ENCODE measurements at places on chromosomes 16 and 17. TPM values are rescaled to one million over a fixed set of nuclear protein-coding genes. Genes with fewer than 3 reads are reported as not detected.

PMM2 gene
- total RNA-seq, result 37.6 TPM

HAS3 gene
- total RNA-seq, result 2.3 TPM

CRISPLD2 gene
- total RNA-seq, result 6.3 TPM

- DNase-seq, result no peak
Observed at GRCh38 chr16:57994361-57994760, 6.1 kb downstream of the ZNF319 start.

DNA sequence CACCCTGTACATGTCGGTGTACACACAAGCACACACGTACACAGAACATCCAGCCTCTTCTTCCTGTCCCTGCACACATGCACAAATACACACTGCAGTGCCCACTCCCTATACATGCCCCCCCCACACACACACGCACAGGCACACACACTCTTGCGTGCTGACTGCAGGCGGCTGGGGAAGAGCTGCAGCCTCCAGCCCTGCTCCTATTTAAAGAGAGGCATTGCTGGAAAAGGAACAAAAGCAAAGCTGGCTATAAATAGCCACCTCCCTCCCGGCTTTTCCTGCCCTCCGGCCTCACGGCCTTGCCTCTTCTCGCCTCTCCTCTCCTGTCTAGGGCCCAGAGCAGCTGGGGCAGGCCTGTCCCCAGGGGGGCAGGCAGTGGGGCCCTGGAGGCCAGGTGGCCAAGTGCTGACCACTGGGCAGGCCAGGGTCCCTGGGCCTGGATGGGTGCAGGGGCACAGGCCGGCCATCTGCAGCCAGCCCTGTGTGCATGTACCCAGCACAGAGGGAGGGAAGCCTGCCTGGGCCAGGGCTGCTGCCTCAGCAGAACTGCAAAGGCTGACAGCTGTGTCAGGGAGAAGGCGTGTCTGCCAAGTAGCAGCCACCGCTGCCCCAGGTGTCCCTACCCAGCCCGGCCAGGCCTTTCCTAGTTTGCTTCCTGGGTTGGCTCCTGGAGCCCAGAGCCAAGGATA lies 25.4 kb downstream of the RTN4RL1 start:
- DNase-seq, result no peak

DNA sequence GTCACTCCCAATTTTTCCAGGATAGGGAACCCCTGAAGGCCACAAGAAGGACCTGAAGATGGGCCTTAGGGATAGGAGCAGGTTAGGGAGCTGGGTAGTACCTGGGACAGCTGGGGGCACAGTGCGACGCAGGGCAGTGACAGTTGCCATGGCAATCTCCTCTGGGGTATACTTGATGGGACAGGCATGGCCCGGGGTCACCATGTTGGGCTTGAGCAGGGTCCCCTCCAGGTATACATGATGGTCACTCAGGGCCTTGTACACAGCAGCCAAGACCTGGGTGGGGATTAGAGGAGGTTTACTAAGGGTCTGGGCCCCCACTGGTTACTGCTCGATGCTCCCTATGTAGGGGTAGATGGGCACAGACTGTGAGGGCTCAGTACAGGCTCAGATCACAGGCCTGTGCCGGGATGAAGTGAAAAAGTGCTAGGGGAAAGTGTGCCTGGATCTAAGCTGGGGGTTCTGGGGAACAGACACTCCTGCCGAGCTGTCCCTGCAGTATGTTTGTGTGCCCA lies 2.7 kb downstream of the ALDOC start:
- DNase-seq, result no peak

DNA sequence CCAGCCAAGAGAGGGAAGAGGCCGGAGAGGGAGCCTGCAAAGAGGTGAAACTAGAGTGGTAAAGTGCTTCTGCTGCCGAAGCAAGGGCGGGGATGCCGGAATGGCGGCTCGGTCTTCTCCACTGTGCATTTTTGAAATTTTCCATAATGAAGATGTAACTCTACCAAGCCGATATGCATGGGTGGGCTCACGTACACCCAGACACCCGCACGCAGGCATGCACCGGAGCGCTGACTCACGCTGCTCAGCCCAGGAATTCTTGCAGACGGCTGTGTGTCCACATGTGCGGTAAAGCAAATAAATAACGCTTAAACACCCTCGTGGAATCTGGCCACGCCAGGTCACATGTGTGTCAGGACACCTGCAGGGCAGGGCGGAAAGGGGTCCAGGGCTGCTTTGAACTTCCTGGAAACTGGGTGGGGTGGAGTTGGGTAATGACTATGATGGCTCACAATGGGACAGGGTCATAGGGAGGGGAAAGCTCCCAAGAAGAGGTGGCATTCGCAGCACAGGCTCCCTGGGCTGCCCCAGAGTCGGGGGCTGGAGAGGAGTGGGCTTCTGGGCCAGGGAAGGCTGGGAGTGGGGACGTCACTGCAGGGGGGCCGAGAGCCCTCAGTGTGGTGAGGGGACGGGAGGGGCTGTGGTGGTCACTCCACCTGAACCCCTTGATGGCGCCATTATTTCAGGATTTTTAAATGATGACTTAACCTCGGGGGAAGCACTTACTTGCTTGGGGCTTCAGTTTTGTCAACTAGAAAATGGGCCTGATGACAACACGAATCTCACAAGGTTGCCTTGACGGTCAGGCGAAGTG lies 265.5 kb downstream of the PARN start:
- DNase-seq, result no peak

GRCh38 chr17:1497831-1498230 lies 5.3 kb upstream of the MYO1C start:
- DNase-seq, result no peak

GRCh38 chr17:21001111-21001812 lies 41.5 kb downstream of the USP22 start:
- DNase-seq, result no peak

DNA sequence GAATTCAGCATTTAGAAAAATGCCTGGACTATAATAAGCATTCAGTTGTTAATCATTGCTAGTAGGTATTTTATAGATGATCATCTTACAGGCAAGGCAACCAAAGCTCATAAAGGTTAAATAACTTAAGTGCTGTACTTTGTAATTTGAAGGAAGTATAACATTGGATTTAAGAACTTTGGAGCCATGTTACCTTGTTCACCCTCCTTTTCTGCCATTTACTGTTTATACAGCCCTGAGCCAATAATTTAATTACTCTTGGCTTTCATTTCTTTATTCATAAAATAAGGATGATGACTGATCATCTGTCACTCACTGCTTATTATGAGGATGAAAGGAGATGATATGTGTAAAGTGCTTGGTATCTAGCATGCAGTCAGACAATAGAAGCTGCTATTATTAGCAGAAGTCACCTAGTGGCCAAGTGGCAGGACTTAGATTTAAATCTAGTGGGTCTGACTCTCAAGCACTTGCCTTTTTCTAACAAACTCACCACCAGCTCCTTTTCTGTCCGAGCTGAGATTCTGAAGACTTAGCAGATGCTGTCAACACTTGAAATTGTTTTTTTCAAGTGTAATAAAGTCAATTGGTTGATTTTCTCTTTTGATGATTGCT lies 18.3 kb upstream of the DDX52 start:
- DNase-seq, result no peak

- DNase-seq, result no peak
Observed at GRCh38 chr16:84486551-84487235, 17.8 kb downstream of the MEAK7 start.

GRCh38 chr16:31082368-31083045 lies 6.2 kb downstream of the PRSS53 start:
- no peak for DNase-seq

GRCh38 chr16:84036982-84037425 lies 5.6 kb downstream of the SLC38A8 start:
- no peak for DNase-seq

- DNase-seq, result no peak
Observed at GRCh38 chr16:20333120-20333519, 5.8 kb upstream of the GP2 start.

DNA sequence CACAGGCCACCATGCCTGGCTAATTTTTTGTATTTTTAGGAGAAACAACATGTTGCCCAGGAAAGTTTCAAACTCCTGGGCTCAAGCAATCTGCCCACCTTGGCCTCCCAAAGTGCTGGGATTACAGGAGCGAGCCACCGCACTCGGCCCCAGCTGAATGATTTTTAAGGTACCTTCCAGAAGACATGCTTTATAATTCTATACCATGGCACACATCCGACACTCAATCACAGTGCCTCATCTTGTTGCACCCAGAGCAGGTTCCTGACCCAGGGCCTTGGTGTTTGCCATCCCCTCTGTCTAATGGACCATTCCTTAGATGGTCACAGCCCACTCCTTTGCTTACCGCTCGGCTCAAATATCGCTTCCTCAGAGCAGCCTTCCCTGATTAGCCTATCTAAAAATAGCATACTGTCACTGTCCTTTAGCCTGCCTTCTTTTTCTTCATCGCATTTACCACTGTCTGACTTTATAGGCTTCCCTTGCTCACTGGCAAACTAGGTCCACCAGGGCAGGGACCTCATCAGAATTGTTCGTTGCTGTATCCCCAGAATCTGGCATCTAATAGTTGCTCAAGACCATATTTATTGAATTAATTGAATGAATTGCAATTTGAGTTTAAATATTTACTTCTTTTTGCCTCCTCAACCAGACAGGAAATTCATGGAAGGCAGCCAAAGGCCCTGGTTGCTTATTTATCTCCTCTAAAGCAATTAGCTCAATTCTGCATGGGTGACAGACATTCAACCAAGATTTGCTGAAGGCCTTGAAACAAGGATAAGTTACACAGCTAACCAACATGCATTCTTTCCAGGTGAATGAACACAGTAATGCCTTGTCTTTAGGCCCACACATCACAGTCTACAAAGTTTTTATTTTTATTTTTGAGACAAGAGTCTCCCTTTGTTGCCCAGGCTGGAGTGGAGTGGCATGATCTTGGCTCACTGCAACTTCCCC lies 6.3 kb upstream of the TENT4B start:
- no peak for DNase-seq

DNA sequence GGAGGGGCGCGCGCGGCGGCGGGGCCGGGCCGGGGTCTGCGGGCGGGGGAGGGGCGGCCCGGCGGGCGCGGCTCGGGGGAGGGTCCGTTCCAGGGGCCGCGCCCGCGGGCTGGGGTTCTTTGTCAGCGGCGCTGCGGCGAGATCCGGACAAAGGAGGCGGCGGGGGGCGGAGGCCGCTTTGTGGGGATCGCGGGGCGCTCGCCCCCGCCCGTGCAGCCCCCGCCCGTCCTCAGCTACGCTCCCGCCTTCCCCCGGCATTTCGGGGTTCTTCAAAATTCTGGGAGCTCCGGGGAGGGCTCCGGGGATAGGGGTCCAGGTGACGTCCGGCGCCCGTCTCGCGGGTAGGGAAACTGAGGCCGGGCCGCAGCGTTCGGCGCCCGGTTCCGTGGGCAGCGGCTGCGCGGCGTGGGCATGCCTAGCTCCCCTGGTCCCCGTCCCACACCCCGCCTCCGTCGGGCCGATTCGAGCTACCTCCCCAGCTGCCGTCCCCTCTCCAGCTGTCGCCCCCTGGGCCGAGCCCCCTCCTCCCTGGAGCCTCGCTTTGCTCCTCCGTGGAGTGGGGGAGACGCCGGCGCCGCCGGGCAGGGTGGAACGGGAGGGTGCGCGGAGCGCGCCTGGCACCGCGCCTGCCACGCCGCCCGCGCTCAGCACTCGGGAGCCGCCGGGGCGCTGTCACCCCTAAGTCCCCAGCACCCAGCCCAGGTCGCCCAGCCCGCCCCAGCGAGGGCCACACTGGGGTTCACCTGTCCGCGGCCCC lies 546 bp downstream of the SNN start:
- DNase-seq, result no peak
